ENCODE measurements at places on chromosomes 4 and X.

- DNase-seq = no peak
Observed at GRCh38 chrX:72180539-72180938, 1.0 kb upstream of the PIN4 start.

DNA sequence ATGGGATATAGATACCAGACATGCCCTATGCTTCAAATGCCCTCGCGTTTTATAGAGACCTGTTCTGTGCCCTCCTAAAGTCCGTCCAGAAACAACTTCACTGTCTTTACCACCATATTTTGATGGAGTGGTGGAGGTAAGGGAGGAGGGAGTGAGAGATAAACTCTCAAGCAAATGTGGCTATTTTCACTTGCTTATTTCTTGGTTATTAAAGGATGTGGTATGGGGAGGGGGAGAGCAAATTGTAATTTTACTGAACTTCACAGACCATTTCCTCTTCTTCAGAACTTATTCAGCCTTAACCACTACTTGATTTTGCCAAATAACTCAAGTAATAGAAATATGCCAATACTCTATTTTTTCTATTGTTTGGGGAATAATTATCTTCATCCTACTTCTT lies 31.5 kb downstream of the GPR174 start:
- no peak for DNase-seq

- no peak for DNase-seq
Observed at GRCh38 chr4:165449333-165449732, 70.5 kb downstream of the CPE start.

GRCh38 chr4:37393889-37394288 lies 149.3 kb downstream of the NWD2 start:
- no peak for DNase-seq

DNA sequence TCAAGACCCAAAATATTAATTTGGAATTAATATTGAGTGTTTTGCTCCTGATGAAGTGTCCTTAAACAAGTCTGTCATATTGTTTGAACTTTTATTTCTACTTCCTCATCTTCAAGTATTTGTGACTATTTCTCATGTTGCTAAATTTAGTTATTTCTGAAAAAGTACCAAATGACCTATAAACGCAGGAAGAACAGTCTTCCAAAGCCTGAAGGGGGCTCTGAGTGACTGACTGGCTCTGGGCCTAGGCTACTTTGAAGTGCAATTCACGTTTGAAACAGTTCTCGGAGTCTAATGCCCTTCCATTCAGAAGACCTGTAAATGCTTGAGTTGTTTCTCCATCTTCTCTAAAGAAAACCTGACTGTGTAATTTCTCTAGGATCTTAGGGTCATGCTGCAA lies 26.5 kb downstream of the GALNT7 start:
- DNase-seq = no peak

- no peak for DNase-seq
Observed at GRCh38 chr4:149223659-149224058, 592.0 kb downstream of the IQCM start.

GRCh38 chr4:152808670-152809069 lies 28.9 kb downstream of the ARFIP1 start:
- no peak for DNase-seq

GRCh38 chr4:153221783-153222706 lies 17.8 kb downstream of the TRIM2 start:
- no peak for DNase-seq

DNA sequence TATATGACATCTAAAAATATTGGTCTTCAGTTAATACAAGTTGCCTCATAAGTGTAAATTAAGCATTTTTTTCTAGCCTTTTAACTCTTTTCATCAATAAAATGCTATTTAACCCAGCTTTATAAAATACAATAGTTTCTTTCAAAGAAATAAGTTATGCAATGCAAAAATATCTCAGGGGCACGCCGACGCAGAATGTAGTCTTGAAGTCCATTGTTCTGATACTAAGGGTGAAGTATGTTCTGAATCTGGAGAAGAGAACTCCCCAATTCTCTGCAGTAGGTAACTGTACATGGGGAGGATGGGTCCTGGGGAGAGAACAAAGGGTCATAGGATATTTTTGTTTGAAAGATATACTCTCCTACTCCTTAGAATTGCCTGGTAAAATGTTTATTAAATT lies 256.6 kb upstream of the NDST4 start:
- DNase-seq = no peak

DNA sequence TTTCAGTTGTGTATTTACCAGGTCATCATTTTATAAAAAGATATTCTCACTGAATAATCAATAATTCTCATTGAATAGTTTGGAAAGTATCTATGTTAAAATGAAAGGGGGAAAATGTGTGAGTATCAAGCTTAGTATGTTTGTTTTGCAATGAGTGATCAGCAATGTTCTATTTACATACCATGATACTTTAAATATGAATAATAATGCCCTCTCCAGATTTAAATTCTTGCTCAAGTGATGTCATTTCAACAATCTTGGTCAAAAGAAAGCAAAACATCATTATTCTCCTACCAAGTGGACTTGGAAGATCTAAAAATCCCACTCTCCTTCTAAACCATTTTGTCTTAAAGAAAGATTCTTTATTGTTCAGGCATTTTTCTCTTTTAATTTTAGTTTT lies 42.1 kb upstream of the ANKRD50 start:
- no peak for DNase-seq

DNA sequence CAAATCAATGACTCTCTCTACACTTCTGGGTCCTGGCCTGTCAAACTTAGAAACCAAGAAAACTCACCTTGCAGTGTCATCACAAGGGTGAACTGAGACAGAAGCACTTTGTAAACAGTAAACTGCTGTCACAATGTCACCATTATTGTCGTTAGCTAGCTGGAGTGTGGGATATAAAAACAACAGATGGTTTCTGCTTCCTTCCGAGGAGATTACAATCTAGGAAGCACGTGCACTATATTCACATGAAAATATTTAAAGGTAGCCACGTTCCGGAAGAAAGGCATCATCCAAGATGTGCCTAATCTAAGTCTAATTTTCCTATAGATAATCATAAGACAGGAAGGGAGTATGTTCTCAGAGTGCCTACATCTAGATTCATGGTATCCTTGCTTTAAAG lies 64.7 kb upstream of the ACSL1 start:
- no peak for DNase-seq

- DNase-seq = no peak
Observed at GRCh38 chr4:102105983-102106382, 239.3 kb downstream of the SLC39A8 start.

- no peak for DNase-seq
Observed at GRCh38 chr4:145481164-145481941, at the start of gene SMAD1. Gene SMAD1, plus strand, starts transcription at chr4:145481853. Its CDS starts 32,761 bp downstream, at chr4:145514614.

DNA sequence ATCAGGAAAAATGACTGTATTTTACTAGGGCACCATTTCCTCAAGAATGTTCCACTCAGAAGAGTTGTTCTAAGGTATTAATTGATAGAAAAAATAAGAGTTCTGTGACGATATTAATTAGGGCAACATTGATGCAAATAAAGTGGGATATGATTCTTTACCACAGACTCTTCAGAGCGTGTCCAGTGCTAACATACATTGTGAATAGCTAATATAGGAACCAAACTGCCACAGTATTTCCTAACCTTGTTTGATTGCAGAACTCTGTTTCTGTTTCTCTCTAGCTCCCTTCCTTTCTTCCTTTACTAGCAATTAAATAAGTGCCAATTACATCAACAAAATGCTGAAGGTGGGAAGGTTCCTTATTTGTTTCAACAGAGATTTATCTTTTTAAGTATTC lies 154.1 kb upstream of the CPEB2 start:
- no peak for DNase-seq

- no peak for DNase-seq
Observed at GRCh38 chr4:154084864-154085263, 296.0 kb upstream of the SFRP2 start.

GRCh38 chrX:15559227-15559626 lies 41.5 kb downstream of the ACE2 start:
- no peak for DNase-seq

GRCh38 chrX:19017271-19017670 lies 33.4 kb upstream of the PHKA2 start:
- no peak for DNase-seq

DNA sequence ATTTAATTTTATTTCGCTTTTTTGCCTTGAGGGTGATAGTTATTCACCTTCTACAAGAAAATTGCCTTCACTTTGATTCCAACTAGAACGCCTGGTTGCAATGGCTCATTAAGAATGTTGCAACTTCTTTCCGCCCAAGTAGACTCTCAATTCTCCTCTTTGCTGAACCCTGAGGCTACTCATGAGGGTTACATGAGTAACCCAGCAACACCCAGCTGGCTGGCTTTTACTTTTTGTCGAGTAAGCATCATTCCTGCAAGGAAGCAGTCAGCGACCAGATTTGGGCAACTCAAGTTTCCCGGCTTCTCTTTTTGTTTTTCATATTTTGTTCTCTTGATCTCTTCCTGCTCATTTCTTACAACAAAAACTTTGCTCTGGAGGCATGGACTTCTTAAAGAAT lies 495.4 kb downstream of the PACRGL start:
- no peak for DNase-seq

- DNase-seq = no peak
Observed at GRCh38 chrX:3485727-3486126, 139.3 kb upstream of the MXRA5 start.

- DNase-seq = no peak
Observed at GRCh38 chr4:182776376-182777105, 140.6 kb downstream of the DCTD start.

GRCh38 chr4:72712997-72713396 lies 144.0 kb upstream of the ADAMTS3 start:
- no peak for DNase-seq

DNA sequence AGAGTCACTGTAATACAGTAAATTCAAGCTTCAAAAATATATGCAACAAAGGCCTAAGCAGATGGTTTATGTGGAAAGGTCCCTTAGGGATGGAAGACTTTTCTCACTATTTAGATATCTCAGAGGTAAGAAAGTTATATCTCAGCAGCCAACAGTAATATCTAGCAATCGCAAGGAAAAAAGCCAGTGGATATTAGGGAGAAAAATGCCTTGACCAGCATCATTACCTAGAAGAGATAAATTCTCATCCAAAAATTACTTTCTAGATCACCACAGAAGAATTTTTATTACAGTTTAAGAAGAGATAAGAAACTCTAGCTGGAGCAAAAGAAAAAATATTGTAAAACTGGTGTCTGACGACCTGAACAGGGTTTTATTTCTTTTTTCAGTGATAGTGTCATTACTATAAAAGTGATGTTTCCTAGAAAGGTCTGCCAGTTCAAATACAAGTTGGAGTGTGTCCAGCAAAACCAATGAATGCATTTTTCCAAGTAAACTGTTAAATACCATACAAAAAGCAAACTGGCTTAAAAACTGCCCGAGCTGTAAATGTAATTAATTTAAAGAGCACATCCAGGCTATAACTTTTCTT lies 100.0 kb downstream of the ATP11C start:
- DNase-seq = no peak

- DNase-seq = no peak
Observed at GRCh38 chr4:182023469-182023868, 219.7 kb upstream of the TENM3 start.

GRCh38 chr4:118927974-118928373 lies 39.3 kb downstream of the SYNPO2 start:
- no peak for DNase-seq

GRCh38 chrX:17634542-17635207 lies 102.6 kb upstream of the SCML1 start:
- no peak for DNase-seq

DNA sequence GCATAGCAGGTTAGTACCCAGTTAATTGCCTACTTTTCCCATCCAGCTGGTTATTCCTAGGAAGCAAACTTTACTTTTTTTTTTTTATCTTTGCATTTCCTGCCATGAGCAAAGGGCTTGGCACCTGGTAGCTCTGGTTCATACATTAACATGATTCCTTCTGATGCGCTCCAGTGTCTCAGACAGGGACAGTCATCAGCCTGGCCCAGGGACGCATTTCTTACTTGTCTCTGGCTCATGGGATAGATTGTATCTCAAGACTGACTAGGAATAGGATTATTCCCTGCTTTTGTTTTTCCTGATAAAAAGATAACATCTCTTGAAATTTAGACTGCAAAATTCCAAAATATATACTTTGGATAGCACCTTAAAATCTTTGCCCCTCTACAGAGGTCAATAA lies 571.5 kb upstream of the TENM3 start:
- no peak for DNase-seq

GRCh38 chr4:88758264-88758663 lies 60.6 kb upstream of the NAP1L5 start:
- no peak for DNase-seq

- DNase-seq = no peak
Observed at GRCh38 chr4:32697281-32697814, 1977.2 kb downstream of the PCDH7 start.

- DNase-seq = no peak
Observed at GRCh38 chr4:5916229-5916628, 23.3 kb upstream of the CRMP1 start.

DNA sequence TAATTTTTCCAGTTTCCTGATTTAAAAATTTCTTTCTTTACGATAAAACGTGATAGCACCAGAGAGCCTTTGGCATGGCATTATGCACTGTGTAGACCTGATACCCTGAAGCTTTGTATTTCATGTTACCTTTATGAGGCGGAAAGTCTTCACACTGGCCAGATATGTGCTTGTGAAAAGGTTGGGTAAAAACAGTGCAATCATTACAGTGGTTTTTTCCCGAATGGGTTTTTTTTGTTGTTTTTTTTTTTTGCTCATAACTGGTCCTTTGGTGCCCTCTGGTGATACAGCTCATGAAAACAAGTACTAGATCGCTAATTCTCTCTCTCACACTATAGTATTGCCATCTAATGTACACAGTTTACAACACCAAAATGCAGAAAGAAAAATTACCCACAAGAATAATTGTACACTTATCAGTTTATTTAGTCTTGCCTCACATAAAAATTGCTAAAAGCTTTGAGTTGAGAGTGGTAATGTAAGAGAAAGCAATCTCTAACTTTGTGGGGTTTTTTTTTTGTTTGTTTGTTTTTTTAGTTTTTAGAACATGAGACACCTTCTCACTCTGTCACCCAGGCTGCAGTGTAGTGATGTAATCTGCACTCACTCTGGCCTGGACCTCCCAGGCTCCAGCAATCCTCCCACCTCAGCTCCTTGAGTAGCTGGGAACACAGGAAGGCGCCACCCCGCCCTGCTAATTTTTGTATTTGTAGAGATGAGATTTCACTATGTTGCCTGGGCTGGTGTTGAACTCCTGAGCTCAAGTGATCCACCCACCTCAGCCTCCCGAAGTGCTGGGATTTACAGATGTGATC lies 21.3 kb downstream of the SPCS3 start:
- DNase-seq = no peak

DNA sequence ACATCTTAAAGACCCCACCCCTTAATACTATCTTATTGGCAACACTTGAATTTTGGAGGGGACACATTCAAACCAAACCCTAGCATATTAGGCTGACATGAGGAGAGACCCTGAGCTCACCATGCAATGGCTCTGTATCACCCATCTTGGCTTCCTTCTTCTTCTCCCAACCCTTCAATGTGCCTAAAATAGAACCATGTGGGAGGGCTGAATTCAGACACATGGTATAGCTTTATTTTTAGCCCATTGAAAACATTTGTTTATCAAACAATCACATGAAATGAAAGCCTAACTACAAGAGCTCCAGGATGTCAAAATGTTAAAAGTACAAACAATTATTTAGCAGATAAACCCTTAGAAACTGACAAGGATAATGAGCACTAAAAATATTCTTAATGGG lies 81.6 kb downstream of the RASL11B start:
- no peak for DNase-seq

GRCh38 chr4:48227662-48228061 lies 42.0 kb downstream of the TEC start:
- no peak for DNase-seq

GRCh38 chr4:54063737-54064316 lies 578 bp downstream of the CHIC2 start:
- DNase-seq = no peak

Data from stimulated activated CD8-positive, alpha-beta memory T cell treated with anti-CD3 and anti-CD28 coated beads, Interleukin-4, amount 100 ng/mL, for 1 hour (primary cell).